ENCODE measurements at places on chromosomes 16 and 17.

DNA sequence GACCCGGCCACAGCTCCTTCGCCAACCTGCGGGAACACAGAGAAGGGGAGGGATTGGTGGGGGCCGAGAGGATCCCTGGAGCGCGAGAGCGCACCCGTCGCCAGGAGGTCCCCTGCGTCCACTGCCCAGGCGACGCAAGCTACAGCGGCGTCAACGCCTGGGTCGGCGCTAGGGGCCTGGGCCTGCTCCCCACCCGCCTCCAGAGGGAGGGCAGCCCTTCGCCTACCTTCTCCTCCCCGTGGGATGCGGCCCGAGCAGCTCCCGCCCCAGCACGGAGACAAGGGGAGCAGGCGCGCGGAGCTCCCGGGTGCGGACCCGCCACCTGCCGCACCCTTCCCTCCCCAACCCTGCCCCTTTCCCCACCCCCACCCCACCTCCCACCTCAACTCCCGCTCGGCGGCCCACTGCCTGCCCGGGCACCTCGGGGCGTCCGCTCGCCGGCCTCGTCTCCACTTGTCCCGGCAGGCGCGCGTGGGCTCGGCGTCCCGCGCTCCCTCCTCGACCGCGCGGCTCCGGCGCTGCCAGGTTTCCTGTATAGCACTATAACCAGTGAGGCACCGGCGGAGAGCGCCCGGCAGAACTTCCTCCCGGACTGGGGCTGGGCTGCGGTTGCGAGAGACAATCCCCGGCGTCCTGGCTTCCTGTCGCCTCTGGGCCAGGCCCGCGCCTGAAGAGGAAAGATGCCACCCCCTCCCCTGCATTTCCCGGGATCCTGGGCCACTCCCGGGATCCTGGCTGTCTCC lies 119.1 kb upstream of the SMURF2 start:
- DNase-seq = peak; percentile 44

DNA sequence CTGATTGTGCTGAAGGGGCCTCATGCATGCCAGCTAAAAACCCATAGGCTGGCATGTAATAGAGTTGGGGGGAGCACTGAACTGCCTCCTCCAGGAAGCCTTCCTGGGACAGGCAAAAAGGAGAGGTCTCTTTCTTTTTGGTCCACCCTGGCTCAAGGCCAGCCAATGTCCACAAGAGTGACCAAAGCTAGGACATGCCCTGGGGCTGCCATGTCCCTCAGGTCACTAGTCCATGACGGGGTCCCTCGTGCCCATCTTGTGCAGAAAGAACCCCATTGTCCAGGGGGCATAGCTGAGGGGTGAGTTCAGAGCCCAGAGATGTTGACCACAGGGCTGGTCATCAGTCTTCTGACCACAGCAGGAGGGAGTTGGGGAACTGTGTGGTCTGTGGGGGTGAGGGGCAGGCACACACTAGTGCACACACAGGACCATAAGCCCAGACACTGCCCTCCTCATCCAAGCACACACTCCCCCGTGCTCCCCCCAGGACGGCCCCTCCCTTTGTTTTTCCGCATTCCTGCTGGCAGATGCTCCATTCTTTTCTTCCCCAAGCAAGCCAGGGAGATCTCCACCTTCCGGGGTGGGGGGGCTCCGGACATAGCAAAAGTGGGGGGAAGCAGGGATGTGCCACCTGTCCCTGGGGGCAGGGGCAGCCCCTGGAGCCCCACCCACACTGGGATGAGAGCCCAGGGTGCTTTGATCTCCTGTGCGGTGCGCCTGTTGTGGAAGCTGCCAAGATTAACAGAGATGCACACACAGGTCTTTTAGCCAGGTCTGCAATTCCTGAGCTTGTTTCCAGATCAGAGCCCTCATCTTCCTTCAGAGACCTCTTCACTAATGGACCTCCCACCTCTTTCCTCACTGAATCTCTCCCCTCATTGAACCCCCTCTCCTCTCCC lies 25.2 kb upstream of the PHB1 start:
- no peak for DNase-seq

DNA sequence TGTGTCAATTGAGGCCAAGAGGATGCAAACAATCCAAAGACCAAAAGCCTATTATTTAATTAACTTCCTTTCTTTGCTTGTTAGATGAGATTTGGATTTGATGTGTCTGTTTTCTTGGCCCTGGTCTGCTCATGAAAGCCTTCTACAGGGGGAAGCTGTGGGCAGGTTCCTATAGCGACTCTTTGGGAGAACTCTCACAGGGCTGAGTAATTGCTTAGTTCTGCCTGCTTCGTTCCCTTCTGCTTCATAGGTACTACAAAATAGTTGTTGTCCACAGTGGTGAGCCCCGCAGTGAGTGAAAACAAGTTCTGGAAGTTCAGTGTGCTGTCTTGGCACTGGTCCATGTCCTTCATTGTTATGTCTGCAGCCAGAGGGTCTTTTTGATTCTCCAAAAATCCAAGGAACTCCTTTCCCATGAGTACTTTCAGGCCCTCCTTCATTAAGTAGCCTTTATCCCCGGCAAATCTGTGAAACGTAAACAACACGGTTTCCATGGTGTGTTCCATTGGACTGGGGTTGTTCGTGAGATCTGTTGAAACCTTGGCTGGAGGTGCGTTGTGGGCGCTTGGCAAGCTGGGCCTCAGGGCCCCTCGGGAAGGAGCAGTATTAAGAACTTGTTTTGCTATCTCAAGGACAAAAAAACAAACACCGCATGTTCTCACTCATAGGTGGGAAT lies 30.0 kb upstream of the ANKRD40CL start:
- DNase-seq = no peak

GRCh38 chr17:43327834-43328420 lies 70.9 kb upstream of the ARL4D start:
- DNase-seq = no peak

- no peak for DNase-seq
Measured at GRCh38 chr16:82203198-82203597, 33.2 kb upstream of the MPHOSPH6 start.

- DNase-seq = no peak
Measured at GRCh38 chr16:11806721-11807120, 9.7 kb upstream of the ZC3H7A start.

GRCh38 chr16:64993464-64993863 lies 128.4 kb downstream of the CDH11 start:
- DNase-seq = no peak

- no peak for DNase-seq
Measured at GRCh38 chr17:50308666-50309065, 34.4 kb downstream of the TMEM92 start.

- DNase-seq = no peak
Measured at GRCh38 chr16:65185241-65185778, 63.4 kb upstream of the CDH11 start.

DNA sequence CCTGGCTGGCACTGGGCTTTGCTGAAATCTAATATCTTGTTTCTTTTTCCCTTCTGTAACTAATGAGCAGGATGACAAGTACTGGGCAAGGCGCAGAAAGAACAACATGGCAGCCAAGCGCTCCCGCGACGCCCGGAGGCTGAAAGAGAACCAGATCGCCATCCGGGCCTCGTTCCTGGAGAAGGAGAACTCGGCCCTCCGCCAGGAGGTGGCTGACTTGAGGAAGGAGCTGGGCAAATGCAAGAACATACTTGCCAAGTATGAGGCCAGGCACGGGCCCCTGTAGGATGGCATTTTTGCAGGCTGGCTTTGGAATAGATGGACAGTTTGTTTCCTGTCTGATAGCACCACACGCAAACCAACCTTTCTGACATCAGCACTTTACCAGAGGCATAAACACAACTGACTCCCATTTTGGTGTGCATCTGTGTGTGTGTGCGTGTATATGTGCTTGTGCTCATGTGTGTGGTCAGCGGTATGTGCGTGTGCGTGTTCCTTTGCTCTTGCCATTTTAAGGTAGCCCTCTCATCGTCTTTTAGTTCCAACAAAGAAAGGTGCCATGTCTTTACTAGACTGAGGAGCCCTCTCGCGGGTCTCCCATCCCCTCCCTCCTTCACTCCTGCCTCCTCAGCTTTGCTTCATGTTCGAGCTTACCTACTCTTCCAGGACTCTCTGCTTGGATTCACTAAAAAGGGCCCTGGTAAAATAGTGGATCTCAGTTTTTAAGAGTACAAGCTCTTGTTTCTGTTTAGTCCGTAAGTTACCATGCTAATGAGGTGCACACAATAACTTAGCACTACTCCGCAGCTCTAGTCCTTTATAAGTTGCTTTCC lies 56.0 kb downstream of the HLF start:
- no peak for DNase-seq

DNA sequence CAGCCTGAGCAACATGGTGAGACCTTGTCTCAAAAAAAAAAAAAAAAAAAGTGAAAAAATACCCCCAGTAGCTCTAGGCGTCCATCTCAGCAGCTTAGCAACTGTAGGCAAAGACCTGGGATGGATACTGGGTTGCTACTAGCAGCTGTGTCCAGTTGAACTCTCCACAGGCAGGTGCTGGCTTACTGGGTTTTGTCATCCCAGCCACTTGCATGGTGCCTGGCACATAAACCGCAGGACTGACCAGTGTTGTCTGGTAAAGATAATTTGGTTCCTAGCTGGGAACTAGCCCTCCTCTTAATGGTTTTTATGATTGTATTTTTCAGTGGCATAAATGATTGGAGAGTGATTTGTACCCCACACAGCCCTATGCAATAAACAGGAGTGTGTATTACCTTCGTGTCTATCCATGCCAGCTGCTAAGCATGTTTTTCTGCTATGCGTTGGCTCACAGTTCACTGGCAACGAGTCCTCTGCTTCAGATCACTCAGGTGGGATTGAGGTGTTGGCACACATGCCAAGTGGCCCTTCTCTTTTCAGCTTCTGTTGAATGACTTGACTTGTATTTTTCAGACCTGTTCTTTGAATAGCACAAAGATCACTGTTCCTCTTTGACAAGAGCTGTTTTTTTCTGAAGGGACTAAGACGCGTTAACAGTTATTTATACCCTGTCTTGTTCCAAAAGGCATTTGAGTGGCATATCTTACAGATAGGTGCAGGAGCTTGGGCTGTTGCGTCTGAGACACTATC lies 352.9 kb downstream of the SNX29 start:
- no peak for DNase-seq

DNA sequence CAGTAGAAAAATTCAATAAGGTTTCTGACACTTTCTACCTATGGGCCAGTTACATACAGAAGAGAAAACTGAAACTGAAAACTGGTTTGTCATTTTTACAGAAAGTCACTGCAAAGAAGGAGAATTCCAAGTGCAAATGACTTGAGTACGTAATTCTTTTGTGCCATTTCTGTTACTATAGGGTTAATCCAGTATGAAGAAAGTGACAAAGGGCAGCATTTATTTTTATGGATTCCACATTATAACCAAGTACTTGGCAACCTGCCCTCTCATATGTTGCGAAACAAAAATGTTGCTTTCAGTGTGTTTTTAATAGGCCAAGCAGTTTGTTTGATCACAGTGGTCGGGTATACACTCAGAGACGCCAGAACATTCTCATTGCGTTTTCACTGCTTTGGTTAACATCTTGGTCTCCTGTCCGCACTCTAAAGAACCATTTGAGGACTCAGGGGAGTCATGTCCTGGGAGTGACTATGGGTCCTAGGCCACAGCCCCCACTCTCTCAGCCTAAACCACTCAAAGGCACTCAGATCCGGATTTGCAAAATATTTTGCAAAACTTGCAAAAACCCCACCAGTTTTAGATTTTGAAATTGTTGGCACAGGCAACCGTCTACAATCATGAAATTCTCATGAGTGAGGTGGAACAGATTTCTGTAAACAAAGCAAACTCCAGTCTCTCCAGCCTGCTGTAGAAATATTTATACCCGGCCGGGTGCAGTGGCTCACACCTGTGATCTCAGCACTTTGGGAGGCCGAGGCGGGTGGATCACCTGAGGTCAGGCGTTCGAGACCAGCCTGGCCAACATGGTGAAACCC lies 15.4 kb upstream of the HELZ start:
- DNase-seq = no peak

DNA sequence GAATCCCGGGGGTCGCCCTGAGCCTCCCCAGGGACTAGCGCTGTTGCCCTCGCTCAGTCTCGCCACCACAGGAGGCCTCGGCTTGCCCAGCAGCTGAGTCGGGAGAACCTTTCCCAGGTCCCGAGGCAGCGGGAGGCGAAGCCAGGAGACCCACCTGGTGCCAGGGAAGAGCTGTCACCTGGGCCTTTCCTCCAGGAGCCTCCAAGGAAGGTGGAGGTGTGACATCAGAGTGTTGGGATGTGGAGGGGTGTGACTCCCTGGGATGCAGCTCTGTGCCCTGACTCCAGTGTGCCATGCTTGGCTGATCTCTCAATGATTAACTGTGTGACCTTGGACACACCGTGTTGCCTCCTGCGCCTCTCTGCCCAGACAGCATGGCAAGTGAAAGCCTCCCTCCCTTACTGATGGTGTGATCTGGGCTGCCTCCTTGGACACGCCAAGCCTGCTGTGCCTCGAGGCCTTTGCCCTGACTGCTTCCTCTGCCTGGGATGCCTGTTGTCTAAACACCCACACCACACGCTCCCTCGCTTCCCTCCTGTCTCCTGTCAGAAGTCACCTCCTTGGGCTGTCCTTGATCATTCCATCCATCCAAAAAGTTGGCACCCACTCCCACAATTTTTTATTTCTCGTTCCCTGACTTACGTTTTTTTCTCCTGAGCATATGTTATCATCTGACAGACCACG lies 88.0 kb downstream of the CMIP start:
- DNase-seq = no peak

- no peak for DNase-seq
Measured at GRCh38 chr16:86831366-86831765, 253.0 kb downstream of the FOXL1 start.

DNA sequence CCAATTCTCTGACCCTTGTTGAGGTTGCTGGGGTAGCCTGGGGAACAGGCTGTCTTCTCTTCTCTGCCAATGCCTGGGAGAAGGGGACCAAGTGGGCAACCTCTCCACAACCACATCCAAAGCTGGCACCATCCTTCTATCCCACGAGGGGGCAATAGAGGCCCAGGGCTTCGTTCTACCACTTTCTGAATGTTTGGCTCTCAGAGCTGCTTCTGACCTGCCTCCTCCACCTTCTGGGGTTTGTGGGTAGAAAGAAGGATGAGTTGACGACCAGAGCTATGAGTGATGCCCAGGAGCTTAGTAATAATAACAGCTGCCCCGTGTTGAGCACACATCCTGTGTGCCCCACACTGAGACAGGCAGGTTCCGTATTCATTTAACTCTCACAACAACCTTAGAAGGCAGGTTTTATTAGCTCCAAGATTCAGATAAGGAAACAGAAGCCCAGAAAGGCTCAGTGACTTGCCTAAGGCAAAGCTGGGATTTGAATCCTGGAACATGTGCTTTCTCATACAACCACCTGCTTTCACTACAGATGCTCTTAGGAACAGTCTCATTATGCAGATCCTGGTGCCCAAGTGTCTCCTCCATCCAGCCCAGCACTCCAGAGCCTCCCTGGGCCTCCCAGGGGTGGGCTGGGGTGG lies 11.1 kb downstream of the TSPOAP1 start:
- peak; percentile 76 for DNase-seq

- DNase-seq = no peak
Measured at GRCh38 chr16:86297866-86298757, 212.2 kb upstream of the FOXF1 start.

DNA sequence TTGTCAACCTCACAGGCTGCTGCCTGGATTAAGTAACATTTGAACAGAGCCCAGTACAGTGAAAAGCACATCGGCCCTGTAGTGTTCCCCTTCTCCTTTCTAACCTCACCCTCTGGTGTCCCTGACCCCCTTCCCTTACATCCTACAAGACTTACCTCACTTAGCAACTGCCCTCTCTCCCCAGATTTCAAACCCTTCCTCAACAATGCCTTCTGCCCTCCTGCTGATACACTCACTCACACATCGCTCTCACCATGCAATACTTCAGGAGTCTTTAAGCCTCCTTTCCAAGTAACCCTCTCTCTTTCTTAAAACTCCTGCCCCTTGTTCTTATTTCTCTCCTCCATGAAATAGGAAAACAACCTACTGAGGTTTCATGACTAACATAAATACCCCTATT lies 17.8 kb downstream of the ZZEF1 start:
- no peak for DNase-seq

GRCh38 chr16:81545470-81546250 lies 101.1 kb downstream of the CMIP start:
- peak; percentile 13 for DNase-seq
